Lung (tissue), 17 donors: ENCODE measurements at places on chromosomes 5 and 9.

DNA sequence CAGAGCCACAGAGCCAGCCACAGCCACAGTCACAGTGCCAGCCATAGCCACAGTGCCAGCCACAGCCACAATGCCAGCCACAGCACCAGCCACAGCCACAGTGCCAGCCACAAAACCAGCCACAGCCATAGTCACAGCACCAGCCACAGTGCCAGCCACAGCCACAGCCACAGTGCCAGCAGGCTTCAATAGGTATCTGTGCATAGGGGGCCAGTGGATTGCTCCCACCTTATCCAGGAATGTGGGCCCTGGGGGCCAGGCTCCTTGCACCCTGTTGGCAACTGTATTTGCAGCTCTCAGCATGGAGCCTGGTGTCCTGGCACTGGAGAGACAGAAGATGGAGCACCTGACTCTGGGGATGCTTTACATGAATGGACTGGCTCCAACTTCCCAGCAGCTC is 111.7 kb upstream of the IRX2 start:
- H3K27me3 ChIP-seq, result no peaks in the 10 kb centered on the region
- H3K27ac ChIP-seq, result no peak overlapping the region
- no peak for DNase-seq
- no peaks in the 10 kb centered on the region for H3K4me1 ChIP-seq
- H3K4me3 ChIP-seq, result no peak overlapping the region

- no peak overlapping the region for H3K4me3 ChIP-seq
- peaks cover 32% of the 10 kb centered on the region for H3K4me1 ChIP-seq
- H3K36me3 ChIP-seq, result no peaks in the 10 kb centered on the region
- H3K27me3 ChIP-seq, result no peaks in the 10 kb centered on the region
- H3K27ac ChIP-seq, result peak overlapping the region; percentile 80
Observed at GRCh38 chr5:139131062-139131461, 67.1 kb downstream of the SIL1 start.

DNA sequence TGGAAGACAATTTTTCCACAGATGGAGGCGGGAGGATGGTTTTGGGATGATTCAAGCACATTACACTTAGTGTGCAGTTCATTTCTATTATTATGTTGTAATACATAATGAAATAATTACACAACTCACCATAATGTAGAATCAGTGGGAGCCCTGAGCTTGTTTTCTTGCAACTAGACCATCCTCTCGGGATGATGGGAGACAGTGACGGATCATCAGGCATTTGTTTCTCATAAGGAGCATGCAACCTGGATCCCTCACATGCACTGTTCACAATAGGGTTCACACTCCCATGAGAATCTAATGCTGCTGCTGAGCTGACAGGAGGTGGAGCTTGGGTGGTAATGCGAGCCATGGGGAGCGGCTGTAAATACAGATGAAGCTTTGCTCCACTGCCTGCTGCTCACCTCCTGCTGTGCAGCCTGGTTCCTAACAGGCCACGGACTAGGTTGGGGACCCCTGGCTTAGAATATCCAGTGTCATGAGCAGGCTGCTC is 1.6 kb downstream of the STKLD1 start:
- peaks cover 8% of the 10 kb centered on the region for H3K36me3 ChIP-seq
- no peak for DNase-seq
- H3K4me3 ChIP-seq, result no peak overlapping the region
- H3K27me3 ChIP-seq, result no peaks in the 10 kb centered on the region

DNA sequence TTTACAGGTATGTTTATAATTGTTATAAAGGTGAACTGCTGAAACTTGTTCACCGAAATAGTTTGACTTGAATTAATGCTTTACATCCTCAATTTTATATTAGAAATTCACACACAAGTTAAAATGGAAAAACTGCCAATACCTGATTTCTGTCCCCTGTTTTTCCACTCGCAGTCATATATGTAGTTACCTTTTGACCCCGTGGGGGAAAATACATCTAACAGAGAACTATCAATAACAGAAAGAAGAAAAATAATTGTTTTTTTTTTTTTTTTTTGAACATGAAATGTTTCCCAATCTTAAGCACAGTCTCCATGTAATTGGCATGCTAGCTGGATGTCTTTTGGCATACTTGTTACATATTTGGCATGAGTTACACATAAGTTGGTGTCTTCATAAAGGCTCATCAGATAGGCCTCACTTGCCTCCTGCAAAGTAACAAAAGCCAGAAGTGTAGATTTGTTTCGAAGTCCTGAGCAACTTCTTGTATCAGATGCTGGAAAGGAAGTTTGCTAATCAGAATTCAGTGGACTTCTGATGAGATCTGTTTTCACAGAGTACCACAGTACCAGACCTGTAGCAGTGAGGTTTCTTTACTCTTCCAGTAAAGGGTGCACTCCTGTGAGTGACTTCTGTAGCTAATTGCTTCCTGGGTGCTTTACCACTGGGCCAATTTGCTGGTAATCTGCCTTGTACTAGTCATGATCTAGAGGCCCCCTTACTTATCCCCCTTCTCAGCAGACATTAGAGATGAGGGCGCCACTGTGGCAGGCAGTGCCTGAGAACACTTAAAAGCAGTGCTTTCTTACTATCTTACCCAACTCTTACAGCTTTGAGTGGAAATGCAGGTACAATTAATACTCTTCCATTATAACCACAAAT is 36.2 kb upstream of the CXXC5 start:
- no peaks in the 10 kb centered on the region for H3K4me1 ChIP-seq
- H3K4me3 ChIP-seq, result no peak overlapping the region
- no peaks in the 10 kb centered on the region for H3K27me3 ChIP-seq
- peaks cover 4% of the 10 kb centered on the region for H3K36me3 ChIP-seq

- H3K27ac ChIP-seq, result no peak overlapping the region
- H3K4me1 ChIP-seq, result peaks cover 6% of the 10 kb centered on the region
- no peaks in the 10 kb centered on the region for H3K27me3 ChIP-seq
- DNase-seq, result no peak
Observed at GRCh38 chr5:173103411-173103810, 40.9 kb upstream of the BNIP1 start.

- DNase-seq, result no peak
- H3K4me1 ChIP-seq, result no peaks in the 10 kb centered on the region
- peaks cover 2% of the 10 kb centered on the region for H3K27me3 ChIP-seq
- no peaks in the 10 kb centered on the region for H3K36me3 ChIP-seq
- H3K4me3 ChIP-seq, result peak overlapping the region; percentile 2
- peak overlapping the region; percentile 51 for H3K27ac ChIP-seq
Observed at GRCh38 chr5:132556153-132556762, 519 bp upstream of the RAD50 start.

- H3K27ac ChIP-seq, result no peak overlapping the region
- no peak overlapping the region for H3K4me3 ChIP-seq
- no peak for DNase-seq
- H3K4me1 ChIP-seq, result no peaks in the 10 kb centered on the region
- peaks cover 16% of the 10 kb centered on the region for H3K36me3 ChIP-seq
Observed at GRCh38 chr9:120424248-120424647, 155.7 kb downstream of the CDK5RAP2 start.

DNA sequence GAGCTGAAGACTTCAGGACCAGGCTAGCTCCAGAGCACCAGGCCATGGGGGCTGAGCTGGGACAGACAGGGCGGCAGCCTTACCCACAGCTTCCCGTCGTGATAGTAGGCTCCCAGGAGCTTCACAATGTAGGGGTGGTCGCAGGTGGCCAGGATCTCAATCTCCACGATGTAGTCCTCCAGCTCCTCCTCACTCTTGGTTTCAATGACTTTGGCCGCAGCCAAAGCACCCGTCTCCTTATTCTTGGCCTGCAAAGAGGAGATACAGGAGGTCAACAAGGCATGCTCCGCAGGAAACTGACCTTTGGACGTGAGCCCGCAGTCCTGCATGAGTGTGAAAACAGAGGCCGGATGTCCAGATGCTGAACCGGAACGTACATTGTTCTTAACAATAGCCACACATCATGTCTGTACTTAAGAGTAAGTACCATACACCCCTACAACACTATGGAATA is 31.5 kb downstream of the STK10 start:
- no peaks in the 10 kb centered on the region for H3K27me3 ChIP-seq
- H3K27ac ChIP-seq, result no peak overlapping the region
- H3K4me3 ChIP-seq, result no peak overlapping the region
- peaks cover 11% of the 10 kb centered on the region for H3K36me3 ChIP-seq
- peak; percentile 26 for DNase-seq

- DNase-seq, result no peak
- H3K4me3 ChIP-seq, result no peak overlapping the region
- H3K27ac ChIP-seq, result no peak overlapping the region
- H3K36me3 ChIP-seq, result no peaks in the 10 kb centered on the region
Observed at GRCh38 chr5:125778791-125779190, 644.4 kb upstream of the GRAMD2B start.

- H3K4me3 ChIP-seq, result no peak overlapping the region
- peak; percentile 30 for DNase-seq
- no peaks in the 10 kb centered on the region for H3K36me3 ChIP-seq
- no peak overlapping the region for H3K27ac ChIP-seq
Observed at GRCh38 chr5:45521067-45521466, 175.1 kb downstream of the HCN1 start.

DNA sequence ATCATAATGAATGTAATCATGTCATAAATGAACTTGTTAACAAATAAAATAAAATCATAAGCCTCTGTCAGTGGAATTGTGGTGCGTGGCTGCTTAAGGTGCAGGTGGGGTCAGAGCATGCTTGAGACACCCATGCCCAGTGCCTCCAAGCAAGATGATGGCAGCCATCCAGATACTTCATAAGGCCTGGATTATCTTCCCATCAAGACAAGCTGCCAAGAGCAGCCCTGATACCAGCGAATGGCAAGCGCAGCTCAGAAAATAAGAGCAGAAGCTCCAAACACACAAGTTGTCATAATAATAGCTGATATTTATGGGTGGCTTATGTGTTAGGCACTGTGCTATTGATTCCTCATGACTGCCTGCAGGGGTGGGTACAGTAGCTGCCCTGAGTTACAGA is 21.8 kb upstream of the LMX1B start:
- H3K27ac ChIP-seq, result no peak overlapping the region
- H3K27me3 ChIP-seq, result no peaks in the 10 kb centered on the region
- DNase-seq, result no peak
- no peak overlapping the region for H3K4me3 ChIP-seq
- H3K4me1 ChIP-seq, result peaks cover 12% of the 10 kb centered on the region

DNA sequence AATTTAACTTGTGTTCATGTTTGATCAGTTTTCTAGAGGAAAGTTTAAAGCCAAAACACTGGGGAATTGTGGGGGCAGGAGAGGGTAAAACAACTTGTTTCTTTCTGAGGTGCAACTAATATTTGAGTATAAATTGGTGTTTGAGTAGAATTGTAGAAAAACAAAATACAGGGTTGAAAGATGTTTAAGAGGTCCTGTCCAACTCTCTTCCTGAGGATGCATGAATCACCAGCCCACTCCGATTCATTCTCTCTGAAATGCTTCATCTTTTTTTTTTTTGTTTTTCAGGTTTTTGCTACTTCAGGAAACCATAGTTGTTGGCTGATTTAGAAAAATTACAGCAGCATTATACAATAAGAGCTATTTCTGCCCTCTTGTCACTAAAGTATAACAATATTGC is 42.4 kb upstream of the TMC1 start:
- no peaks in the 10 kb centered on the region for H3K36me3 ChIP-seq
- DNase-seq, result no peak
- no peaks in the 10 kb centered on the region for H3K27me3 ChIP-seq
- no peak overlapping the region for H3K27ac ChIP-seq

GRCh38 chr5:108451269-108451668 is 69.4 kb upstream of the FBXL17 start:
- no peaks in the 10 kb centered on the region for H3K27me3 ChIP-seq
- no peak overlapping the region for H3K4me3 ChIP-seq
- DNase-seq, result no peak
- H3K27ac ChIP-seq, result no peak overlapping the region
- no peaks in the 10 kb centered on the region for H3K4me1 ChIP-seq
- H3K36me3 ChIP-seq, result no peaks in the 10 kb centered on the region

- no peaks in the 10 kb centered on the region for H3K27me3 ChIP-seq
- peak; percentile 52 for DNase-seq
- H3K4me3 ChIP-seq, result no peak overlapping the region
- no peaks in the 10 kb centered on the region for H3K36me3 ChIP-seq
Observed at GRCh38 chr5:72557167-72558045, 50.2 kb upstream of the ZNF366 start.

DNA sequence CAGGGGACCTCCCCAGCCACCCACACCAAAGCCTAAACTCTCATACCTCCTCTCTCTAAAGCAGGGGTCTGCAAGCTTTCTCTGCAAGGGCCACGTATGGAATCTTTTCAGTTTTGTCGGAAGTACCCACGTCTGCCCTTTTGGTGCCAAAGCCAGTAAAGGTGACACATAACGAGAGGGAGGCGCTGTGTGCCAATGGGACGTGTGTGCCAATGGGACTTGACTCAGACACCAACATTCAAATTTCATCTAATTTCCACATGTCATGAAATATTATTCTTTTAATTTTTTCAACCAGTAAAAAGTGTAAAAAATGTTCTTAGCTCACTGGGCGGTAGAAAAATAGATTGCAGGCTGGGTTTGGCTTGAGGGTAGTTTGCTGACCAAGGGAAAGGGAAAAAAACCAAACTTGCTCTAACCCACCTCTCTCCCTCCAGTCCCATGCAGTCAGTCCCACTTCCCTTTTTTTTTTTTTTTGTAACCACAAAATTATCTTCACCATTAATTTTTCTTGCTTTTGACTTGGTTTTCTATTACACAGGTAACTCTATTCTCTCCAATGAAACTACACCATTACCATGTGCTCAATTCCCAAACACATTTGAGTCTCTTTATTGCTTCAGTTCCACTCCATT is 25.5 kb downstream of the OR2V1 start:
- no peak overlapping the region for H3K4me3 ChIP-seq
- peaks cover 16% of the 10 kb centered on the region for H3K27me3 ChIP-seq
- no peaks in the 10 kb centered on the region for H3K36me3 ChIP-seq
- no peak overlapping the region for H3K27ac ChIP-seq

- no peak for DNase-seq
- H3K4me3 ChIP-seq, result no peak overlapping the region
- no peaks in the 10 kb centered on the region for H3K36me3 ChIP-seq
- H3K4me1 ChIP-seq, result no peaks in the 10 kb centered on the region
Observed at GRCh38 chr5:14906628-14907027, 35.0 kb upstream of the ANKH start.

GRCh38 chr5:93585041-93585766 is 2.2 kb downstream of the NR2F1 start:
- peaks cover 22% of the 10 kb centered on the region for H3K36me3 ChIP-seq
- peak overlapping the region; percentile 82 for H3K27ac ChIP-seq
- H3K27me3 ChIP-seq, result no peaks in the 10 kb centered on the region
- no peak for DNase-seq
- peaks cover 2% of the 10 kb centered on the region for H3K4me1 ChIP-seq
- peak overlapping the region; percentile 77 for H3K4me3 ChIP-seq

DNA sequence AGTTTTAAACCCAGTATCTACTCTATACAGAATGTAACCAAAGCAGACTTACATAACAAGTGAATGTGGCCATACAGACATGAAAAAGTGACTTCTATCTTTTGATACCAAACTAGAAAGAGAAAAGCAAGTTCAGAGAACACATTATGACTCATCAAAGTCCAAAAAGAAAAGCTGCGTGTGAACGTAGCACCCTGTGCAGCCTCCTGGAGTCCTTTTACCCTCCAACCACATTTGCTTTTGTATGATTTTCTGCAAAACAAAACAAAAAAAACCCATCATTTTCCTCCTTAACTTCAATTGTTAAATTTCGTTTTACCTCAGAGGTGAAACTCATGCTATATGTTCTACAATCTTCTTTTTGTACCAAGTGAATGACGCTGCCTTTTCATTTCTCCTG is 2.8 kb upstream of the SMARCA2 start:
- no peaks in the 10 kb centered on the region for H3K27me3 ChIP-seq
- no peak for DNase-seq
- no peak overlapping the region for H3K27ac ChIP-seq
- H3K36me3 ChIP-seq, result no peaks in the 10 kb centered on the region
- H3K4me3 ChIP-seq, result no peak overlapping the region
